ENCODE measurements at places on chromosomes 12 and 14.

- DNase-seq: no peak
Observed at GRCh38 chr14:65867333-65867732, 454.8 kb downstream of the FUT8 start.

DNA sequence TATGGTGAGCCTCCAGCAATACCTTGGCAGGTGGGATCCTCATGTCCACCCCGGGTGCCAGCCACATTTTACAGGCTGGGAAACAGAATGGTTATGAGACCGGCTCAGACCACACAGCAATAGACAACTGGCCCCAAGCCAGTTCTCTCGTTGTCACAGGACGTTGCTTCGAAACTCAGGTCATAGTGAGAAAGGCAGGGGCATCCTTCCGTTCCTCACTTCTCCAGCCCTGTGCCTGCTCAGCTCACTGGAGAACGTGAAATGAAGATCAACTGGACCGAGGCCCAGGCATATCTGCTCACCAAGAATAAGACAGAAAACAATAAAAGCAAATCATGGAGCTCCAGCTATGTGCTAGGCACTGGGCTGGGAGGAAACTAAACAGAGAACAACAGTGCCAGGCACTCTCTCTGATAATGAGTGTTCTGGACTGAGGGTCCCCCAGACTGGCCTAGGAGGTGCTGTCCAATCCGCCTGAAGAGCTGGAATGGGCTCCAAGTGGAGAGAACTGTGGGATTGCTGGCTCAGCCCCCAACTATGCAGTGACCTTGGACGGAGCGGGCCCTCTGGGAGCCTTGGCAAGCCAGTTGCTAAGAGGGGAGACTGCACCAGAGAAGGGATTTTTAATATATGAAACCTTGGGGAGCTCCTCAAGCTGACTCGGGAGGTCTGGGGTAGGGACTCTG lies 18.8 kb upstream of the FAIM2 start:
- DNase-seq: no peak

DNA sequence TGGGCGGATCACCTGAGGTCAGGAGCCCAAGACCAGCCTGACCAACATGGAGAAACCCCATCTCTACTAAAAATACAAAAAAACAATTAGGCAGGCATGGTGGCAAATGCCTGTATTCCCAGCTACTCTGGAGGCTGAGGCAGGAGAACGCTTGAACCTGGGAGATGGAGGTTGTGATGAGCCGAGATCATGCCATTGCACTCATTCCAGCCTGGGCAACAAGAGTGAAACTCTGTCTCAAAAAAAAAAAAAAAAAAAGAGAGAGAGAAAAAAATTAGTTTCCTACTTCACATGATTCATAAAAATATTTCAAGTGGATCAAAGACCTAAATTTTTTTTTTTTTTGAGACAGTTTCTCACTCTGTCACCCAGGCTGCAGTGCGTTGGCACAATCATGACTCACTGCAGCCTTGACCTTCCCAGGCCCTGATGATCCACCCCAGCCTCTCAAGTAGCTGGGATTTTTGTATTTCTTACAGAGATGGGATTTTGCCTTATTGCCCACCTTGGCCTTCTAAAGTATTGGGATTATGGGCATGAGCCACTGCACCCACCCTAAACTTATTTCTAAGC lies 24.9 kb downstream of the FCF1 start:
- DNase-seq: no peak

DNA sequence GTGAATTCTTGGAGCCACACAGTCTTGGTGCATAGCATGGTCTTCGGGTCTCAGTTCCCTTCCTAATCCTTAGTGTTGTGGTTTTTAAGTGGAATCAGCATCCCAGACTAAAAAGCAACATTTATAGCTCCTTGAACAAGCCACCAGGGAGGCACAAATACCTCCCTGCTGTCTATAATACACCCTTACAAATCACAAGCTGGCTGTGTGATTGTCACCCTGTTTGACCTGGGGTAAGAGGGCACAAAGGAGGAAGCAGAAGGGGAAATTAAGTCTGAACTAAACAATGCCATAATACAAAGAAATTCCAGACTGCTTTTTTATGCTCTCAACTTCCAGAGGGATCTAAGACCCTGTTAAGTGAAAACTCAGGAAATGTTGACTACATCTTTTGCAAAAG lies 7.7 kb upstream of the MMP19 start:
- no peak for DNase-seq

DNA sequence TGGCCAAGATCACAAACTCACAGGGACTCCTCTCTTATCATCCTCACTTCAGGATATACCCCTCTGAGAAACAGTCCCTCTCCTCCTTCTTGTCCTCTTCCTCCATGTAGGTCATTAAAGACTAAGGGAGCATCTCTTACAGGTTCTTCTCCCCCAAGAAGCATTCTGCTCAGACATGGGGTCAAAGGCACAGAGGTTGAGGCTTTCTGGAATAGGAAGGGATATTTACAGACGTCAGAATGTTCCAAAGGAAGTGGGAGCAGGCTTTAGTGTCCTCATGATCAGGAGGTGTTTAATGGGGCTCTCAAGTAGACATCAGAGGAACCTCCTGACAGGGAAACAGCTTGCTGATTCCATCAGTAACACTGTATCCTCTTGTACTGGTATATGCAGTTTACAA lies 36.4 kb downstream of the PRPF40B start:
- DNase-seq: no peak

GRCh38 chr14:68041876-68042354 lies 222.3 kb downstream of the RAD51B start:
- DNase-seq: no peak

- no peak for DNase-seq
Observed at GRCh38 chr14:74985028-74985310, 17.8 kb upstream of the EIF2B2 start.

DNA sequence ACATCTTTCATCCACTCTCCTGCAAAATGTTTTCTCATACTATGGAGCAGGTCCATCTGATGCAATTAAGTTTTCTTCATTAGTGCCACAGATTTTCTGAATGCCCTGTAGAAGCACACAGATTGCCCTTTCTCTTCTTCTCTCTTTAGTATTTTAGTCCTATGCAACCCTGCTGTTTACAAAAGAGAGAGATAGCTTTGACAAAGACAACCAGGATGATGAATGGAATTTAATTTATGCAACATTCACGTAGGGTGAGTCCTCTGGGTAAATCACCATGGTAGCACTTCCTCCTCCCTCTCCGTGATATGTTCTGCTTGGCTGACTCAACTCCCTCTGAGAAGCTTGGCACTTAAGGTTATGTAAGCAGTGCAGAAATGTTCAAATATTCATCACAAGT lies 400.9 kb upstream of the PDE3A start:
- no peak for DNase-seq
